ENCODE measurements at places on chromosomes 13 and 19. TPM values are rescaled to one million over a fixed set of nuclear protein-coding genes. Genes with fewer than 3 reads are reported as not detected.

DNA sequence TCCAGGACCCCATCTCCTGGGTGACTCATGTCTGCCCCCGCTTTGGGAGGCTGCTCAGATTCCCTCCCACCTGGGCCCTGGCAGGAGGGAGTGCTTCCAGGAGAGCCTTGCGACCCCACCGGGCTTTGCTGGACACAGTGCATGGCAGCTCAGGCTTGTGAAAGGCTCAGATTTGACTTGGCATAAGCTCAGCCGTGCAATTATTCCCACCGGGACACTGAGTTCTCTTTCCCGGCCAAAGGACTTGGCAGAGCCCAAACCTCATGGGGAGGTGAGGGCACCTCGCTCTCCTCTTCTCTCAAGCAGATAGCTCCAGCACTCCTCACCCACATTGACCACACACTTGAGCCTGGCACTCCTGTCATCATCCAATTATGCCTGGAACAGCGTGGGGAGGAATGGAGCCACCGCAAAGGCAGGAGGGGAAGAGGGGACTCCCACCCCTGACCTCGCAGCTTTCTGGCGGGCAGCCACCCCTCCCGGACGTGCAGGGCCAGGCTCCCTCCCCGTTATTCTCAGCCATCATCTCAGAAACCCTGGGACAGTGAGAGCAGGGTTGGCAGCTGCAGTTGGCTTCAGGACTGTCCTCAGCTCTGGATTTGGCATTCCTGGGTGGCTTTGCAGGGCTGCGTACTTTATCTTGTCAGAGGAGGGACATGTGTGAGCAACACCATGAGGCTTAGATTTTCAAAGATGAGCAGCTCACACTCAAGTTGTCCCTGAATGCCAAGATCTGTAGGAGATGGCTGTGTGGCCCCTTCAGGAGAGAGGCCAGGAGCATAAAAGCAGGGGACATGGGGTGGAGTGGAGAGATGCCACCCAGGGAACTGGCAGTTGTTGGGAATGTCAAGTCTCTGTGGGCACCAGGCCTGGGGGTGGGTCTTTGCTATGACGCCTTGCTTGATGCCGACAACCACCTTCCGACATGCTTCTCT is 306.2 kb downstream of the TEX29 start:
- no peaks in the 10 kb centered on the region for H3K27me3 ChIP-seq
- no peaks in the 10 kb centered on the region for H3K36me3 ChIP-seq
- no peak overlapping the region for H3K27ac ChIP-seq
- DNase-seq: no peak
- H3K4me1 ChIP-seq: no peaks in the 10 kb centered on the region

- peaks cover 79% of the 10 kb centered on the region for H3K4me1 ChIP-seq
- H3K27ac ChIP-seq: no peak overlapping the region
- no peaks in the 10 kb centered on the region for H3K27me3 ChIP-seq
- no peak for DNase-seq
- H3K4me3 ChIP-seq: no peak overlapping the region
Observed at GRCh38 chr19:45114116-45114515, 21.1 kb downstream of the PPP1R37 start.

DNA sequence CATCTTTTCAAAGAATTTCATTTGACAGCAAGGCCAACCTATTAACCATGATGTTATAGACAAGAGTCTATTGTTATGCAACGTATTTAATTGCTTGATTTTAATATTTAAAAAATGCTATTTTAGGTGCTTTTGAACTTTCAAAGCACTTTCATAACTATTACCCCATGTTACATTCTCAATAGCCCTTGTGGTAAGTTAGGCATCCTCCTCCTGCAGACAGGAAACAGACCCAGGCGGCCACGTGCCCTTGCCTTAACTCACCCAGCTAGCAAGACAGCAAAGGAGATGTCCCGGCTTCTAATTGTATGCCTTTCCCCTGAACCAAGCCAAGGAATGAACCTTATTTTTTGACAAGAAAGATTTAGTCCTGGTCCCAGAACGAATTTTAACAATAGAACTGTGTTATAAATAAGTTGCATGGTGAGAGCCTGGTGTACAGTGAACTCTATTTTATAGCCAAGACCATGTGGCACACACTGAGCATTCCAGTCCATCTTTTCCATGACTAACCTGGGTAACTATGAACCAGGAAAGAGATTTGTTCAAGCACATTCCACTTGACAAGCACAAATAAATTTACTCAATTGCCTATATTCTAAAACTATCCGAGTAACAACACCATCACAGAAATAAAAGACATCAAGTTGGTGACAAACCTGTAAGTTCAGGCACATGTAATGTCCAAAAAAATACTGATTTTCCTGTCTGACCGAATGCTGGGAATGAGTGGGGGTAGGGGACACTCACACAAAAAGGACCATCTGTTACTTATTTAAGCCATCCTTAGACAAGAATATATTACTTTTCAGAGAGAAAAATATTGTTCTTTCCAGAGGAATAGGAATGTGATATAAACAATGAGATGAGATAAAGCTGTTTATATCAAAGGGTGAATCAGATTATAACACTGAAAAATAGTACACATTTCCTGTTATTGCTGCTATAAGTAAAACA is 163.0 kb downstream of the EFNB2 start:
- no peaks in the 10 kb centered on the region for H3K36me3 ChIP-seq
- peaks cover 18% of the 10 kb centered on the region for H3K4me1 ChIP-seq
- DNase-seq: no peak
- H3K27ac ChIP-seq: no peak overlapping the region

DNA sequence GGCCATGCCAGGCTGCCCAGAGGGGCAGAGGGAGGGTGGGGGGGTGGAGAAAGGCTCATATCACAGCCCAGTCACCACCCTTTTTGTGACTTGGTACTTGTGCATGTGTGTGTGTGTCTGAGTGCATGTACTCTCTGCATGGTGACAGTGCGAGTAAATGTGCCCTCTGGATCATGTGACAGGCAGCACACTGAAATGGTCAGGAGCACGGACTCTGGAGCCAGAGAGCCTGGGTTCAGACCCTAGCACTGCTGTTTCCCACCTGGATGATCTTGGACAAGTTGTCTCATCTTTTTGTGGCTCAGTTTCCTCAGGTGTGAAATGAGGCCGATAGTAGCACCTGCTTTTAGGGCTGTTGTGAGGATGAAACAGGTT is 2.0 kb downstream of the CIC start:
- peak overlapping the region; percentile 39 for H3K4me3 ChIP-seq
- no peak for DNase-seq
- peak overlapping the region; percentile 86 for H3K27ac ChIP-seq
- no peaks in the 10 kb centered on the region for H3K36me3 ChIP-seq

- H3K4me3 ChIP-seq: peak overlapping the region; percentile 86
- peaks cover 50% of the 10 kb centered on the region for H3K4me1 ChIP-seq
- no peaks in the 10 kb centered on the region for H3K27me3 ChIP-seq
- no peak for DNase-seq
- H3K36me3 ChIP-seq: no peaks in the 10 kb centered on the region
Observed at GRCh38 chr19:46715620-46715974, 1.3 kb downstream of the PRKD2 start.

- H3K27ac ChIP-seq: peak overlapping the region; percentile 35
- no peak overlapping the region for H3K4me3 ChIP-seq
- peaks cover 74% of the 10 kb centered on the region for H3K36me3 ChIP-seq
- peaks cover 7% of the 10 kb centered on the region for H3K4me1 ChIP-seq
- no peaks in the 10 kb centered on the region for H3K27me3 ChIP-seq
Observed at GRCh38 chr19:46839752-46840497, 10.7 kb downstream of the AP2S1 start.

Gene CEACAM3
- total RNA-seq: 0.87 TPM

Gene HS6ST3
- 0.15 TPM for total RNA-seq

DNA sequence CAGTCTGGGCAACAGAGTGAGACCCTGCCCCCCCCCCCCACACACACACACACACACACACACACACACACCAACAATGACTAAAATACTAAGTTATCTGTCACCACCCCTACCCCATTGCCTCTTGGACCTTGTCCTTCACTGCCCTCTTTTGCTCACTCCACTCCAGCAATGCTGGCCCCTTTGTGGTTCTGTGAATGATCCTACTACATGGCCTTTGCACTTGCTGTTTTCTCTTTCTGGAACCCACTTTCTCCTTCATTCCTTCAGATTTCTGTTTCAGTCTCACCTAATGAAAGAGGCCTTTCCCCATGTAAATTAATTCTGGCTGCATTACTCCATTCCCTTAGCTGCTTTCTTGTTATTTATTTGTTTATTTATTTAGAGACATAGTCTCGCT is 2.5 kb upstream of the SAMD4B start:
- no peak overlapping the region for H3K27ac ChIP-seq
- H3K27me3 ChIP-seq: no peaks in the 10 kb centered on the region
- H3K4me1 ChIP-seq: peaks cover 11% of the 10 kb centered on the region
- no peak overlapping the region for H3K4me3 ChIP-seq
- no peak for DNase-seq

Gene SYNGR4
- not detected for total RNA-seq

DNA sequence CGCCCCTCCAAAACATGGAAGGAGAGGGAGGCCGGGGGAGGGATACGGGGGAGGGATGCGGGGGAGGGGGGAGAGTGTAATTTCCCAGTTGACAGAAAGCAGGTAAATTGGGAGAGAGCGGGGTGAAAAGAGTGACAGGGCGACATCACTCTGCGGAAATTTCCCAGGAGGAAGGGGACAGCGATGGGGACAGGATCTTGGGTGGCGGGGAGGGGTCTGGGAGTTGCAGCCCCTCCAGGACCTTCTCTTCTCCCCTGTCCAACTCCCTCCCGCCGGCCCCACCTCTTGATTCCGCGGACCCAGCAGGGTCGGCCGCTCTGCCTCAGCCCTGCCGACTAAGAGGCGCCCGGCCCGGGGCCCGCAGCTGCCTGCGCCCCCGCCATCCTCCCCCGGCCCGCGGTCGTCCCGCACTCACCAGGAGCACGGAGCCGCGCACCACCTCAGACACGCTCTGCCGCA is 108.0 kb upstream of the DOCK9 start:
- peak; percentile 37 for DNase-seq
- peak overlapping the region; percentile 33 for H3K27ac ChIP-seq
- H3K4me1 ChIP-seq: no peaks in the 10 kb centered on the region

Gene ZNF667
- 3.0 TPM for total RNA-seq

DNA sequence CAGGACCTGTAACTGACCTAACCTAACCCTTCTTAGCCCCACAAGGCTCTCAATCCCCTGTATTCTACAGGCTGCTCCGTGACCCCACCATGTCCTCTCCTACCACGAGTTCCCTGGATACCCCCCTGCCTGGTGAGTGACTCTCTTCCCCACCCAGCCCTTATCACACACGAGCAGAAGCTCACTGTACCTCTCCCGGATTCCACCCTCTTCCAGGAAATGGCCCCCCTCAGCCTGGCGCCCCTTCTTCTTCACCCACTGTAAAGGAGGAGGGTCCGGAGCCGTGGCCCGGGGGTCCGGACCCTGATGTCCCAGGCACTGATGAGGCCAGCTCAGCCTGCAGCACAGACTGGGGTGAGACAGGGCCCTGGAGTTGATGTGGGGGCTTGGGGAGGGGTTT is 1.3 kb downstream of the NR1H2 start:
- DNase-seq: no peak
- H3K27me3 ChIP-seq: no peaks in the 10 kb centered on the region
- no peak overlapping the region for H3K27ac ChIP-seq
- H3K36me3 ChIP-seq: peaks cover 53% of the 10 kb centered on the region
- H3K4me1 ChIP-seq: peaks cover 36% of the 10 kb centered on the region
- H3K4me3 ChIP-seq: peak overlapping the region; percentile 88

- DNase-seq: no peak
- H3K27ac ChIP-seq: peak overlapping the region; percentile 88
- H3K36me3 ChIP-seq: peaks cover 10% of the 10 kb centered on the region
Observed at GRCh38 chr19:14112809-14113385, 4.7 kb downstream of the PRKACA start.

- no peaks in the 10 kb centered on the region for H3K27me3 ChIP-seq
- DNase-seq: no peak
- no peak overlapping the region for H3K4me3 ChIP-seq
Observed at GRCh38 chr13:41546372-41547190, 89.2 kb downstream of the RGCC start.

Gene RBM26
- 29.0 TPM for total RNA-seq

Gene CCNA1
- 0.15 TPM for total RNA-seq

DNA sequence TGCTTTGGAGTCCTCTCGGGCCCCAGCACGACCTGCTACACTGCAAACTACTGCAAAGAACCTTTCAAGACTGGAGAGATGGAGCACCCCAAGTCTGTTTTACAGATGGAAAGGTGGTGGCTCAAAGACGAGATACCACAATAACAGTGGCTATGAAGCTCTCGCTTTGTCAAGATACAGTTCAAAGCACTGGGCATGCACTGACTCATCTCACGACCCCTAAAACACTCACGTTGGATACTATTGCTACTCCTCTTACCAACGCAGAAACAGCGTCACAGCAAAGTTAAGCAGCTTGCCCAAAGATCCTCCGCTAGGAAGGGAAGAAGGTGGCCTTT is 24.0 kb upstream of the LAIR1 start:
- peak overlapping the region; percentile 89 for H3K27ac ChIP-seq
- no peaks in the 10 kb centered on the region for H3K4me1 ChIP-seq
- no peak for DNase-seq
- H3K4me3 ChIP-seq: no peak overlapping the region

GRCh38 chr19:22617614-22618320 is 16.4 kb upstream of the ZNF492 start:
- DNase-seq: no peak
- H3K27me3 ChIP-seq: no peaks in the 10 kb centered on the region
- no peak overlapping the region for H3K27ac ChIP-seq

Gene TUBB4A
- 0.65 TPM for total RNA-seq

DNA sequence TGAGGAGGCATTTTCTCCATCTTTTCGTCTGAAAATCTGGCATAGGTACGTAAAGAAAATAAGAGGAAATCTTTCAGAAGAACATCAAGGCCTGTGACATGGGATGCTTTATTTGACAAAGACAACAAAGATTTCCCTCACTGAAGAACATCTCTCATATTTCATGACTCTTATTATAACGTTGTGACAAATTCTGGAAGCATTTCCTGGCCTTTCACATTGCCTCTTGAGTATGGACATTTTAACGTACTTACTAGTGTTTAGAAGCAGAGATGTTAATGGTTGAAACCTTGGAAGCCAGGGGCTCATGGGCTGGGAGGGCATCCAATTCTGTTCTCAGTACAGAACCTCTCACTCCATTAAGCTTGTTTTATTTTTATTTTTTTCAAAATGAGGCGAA is 210.8 kb downstream of the DCT start:
- no peak overlapping the region for H3K27ac ChIP-seq
- H3K4me1 ChIP-seq: no peaks in the 10 kb centered on the region
- no peaks in the 10 kb centered on the region for H3K36me3 ChIP-seq
- H3K27me3 ChIP-seq: no peaks in the 10 kb centered on the region
- H3K4me3 ChIP-seq: no peak overlapping the region
- DNase-seq: no peak

Gene IGFL1
- total RNA-seq: 0.35 TPM

GRCh38 chr19:12828494-12828893 is 5.9 kb downstream of the RTBDN start:
- peaks cover 100% of the 10 kb centered on the region for H3K27me3 ChIP-seq
- H3K27ac ChIP-seq: no peak overlapping the region
- DNase-seq: no peak
- no peak overlapping the region for H3K4me3 ChIP-seq
- no peaks in the 10 kb centered on the region for H3K36me3 ChIP-seq

GRCh38 chr19:7868326-7868670 is 5.9 kb downstream of the PRR36 start:
- H3K4me3 ChIP-seq: no peak overlapping the region
- H3K27me3 ChIP-seq: peaks cover 79% of the 10 kb centered on the region
- H3K4me1 ChIP-seq: peaks cover 10% of the 10 kb centered on the region
- no peak overlapping the region for H3K27ac ChIP-seq

Measured in left lung (tissue), 14 donors.